ENCODE measurements at places on chromosomes 6 and 20.

- peak; percentile 3 for DNase-seq
Measured at GRCh38 chr20:58174708-58175280, 53.7 kb downstream of the ANKRD60 start.

DNA sequence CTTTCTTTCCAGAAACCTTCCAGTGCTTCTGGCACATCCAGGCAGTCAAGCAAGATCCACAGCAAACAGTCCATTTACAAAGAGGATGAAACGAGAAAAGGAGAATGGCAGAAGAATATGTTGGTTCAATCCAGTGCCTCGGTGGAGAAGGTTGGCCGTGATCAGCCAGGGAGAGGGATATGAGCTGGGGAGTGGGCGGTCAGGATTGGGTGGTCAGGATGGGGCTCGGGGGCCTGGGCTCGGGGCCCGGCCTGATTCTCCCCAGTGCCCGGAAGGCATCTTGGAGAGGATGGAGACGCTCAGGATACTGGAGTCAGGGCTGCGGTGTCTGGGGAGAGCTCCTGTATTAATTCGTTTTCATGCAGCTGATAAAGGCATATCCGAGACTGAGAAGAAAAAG, 61.3 kb downstream of the EFCAB8 start:
- DNase-seq = no peak

- no peak for DNase-seq
Measured at GRCh38 chr20:32366380-32366779, 8.2 kb downstream of the ASXL1 start.

DNA sequence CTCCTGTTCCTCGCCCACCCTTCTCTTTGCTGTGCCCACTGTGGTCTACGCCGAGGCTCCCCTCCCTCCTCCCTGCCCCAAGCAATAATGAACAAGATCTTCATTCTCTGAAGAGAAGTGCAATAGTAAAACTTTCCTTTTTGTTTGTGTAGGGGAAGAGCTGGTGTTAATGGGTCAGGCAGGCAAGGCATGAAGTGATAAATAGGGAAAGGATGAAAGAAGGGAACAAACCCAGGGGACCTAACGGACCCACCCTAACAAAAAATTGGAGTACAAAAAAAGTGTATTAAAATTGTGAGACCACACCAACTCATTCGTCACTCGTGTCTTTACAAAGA, 66.9 kb downstream of the ZBTB2 start:
- no peak for DNase-seq

DNA sequence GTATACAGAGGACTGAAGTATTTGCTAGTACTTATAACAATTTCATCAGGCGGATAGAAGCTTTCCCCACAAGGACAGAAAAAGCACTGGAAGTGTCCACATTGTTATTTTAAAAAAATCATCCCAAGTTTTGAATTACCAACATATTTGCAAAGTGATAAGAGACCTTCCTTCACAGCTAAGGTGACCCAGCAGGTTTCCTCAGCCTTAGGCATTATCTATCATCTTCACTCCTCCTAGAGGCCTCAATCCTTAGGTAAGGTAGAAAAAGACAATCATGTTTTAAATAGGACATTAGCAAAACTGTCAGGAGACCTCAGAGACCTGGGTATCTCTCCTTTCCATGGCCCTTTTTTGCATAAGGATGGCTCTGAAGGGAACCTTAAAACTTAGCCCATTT, 72.5 kb upstream of the CHD6 start:
- DNase-seq = no peak

DNA sequence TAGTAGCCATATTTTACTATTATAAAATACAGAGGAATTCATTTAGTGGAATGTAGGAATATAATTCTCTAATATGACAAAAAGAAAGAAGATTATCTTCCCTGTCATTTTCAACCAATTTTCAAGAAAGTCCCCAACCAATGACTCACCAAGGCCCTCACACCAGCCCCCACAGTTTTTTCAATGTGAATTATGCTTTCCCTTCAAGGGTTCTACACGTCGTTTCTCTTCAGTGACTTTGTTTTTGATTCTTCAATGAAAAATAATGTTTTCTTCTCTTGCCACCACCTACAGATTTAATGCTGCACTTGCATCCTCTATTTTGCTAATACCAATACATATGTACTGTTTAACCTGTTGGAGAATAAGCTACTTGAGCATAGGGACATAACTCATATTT, 841.3 kb downstream of the PHF3 start:
- no peak for DNase-seq

GRCh38 chr6:108771421-108771820, 76.8 kb upstream of the ARMC2 start:
- DNase-seq = peak; percentile 15

- peak; percentile 56 for DNase-seq
Measured at GRCh38 chr6:140718021-140718420, 1343.6 kb upstream of the CITED2 start.

GRCh38 chr20:57579898-57580447, 19.1 kb downstream of the PCK1 start:
- no peak for DNase-seq

DNA sequence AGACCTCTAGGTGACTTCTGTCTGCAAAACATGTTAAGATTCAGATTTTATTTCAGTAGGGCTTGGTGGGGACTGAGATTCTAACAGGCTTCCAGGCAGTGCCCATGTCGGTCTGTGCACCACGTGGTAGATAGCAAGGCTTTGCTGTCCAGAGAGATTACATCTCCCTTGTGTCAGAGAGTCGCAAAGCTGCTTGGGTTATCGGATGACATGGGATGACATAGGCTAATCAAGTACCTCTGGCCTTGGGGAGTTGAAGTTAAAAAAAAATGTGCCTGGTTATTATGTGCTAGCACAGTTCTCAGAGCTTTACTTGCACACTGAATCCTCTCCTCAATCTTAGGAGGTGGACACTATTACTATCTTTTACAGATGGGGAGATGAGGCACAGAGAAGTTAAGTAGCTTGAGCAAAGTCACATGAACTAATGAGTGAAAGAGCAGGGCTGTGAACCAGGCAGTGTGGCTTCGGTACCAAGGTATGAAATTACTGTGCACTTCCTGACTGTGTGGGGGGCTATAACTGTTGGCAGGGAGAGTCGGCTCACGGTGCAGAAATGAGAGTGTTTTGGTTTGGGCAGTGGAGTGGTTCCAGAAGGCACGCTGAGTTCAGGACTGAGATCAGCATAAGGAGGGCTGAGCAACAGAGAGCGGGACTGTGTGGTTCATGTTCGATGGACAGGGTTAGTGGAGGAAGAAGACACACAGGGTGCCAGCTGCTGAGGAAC, 41.1 kb downstream of the FARS2 start:
- DNase-seq = no peak

- no peak for DNase-seq
Measured at GRCh38 chr20:5796331-5797040, 46.3 kb downstream of the SHLD1 start.

GRCh38 chr20:31833931-31834521, 11.4 kb downstream of the FOXS1 start:
- DNase-seq = no peak

- peak; percentile 69 for DNase-seq
Measured at GRCh38 chr6:41689171-41690008, 46.0 kb downstream of the TFEB start.

- DNase-seq = no peak
Measured at GRCh38 chr6:45955597-45955996, 60.1 kb downstream of the CLIC5 start.

GRCh38 chr6:35359744-35360348, 17.5 kb downstream of the PPARD start:
- DNase-seq = peak; percentile 95

GRCh38 chr20:56628015-56628872, 862 bp upstream of the TFAP2C start:
- peak; percentile 16 for DNase-seq

- no peak for DNase-seq
Measured at GRCh38 chr6:168526841-168527281, 85.9 kb downstream of the SMOC2 start.

DNA sequence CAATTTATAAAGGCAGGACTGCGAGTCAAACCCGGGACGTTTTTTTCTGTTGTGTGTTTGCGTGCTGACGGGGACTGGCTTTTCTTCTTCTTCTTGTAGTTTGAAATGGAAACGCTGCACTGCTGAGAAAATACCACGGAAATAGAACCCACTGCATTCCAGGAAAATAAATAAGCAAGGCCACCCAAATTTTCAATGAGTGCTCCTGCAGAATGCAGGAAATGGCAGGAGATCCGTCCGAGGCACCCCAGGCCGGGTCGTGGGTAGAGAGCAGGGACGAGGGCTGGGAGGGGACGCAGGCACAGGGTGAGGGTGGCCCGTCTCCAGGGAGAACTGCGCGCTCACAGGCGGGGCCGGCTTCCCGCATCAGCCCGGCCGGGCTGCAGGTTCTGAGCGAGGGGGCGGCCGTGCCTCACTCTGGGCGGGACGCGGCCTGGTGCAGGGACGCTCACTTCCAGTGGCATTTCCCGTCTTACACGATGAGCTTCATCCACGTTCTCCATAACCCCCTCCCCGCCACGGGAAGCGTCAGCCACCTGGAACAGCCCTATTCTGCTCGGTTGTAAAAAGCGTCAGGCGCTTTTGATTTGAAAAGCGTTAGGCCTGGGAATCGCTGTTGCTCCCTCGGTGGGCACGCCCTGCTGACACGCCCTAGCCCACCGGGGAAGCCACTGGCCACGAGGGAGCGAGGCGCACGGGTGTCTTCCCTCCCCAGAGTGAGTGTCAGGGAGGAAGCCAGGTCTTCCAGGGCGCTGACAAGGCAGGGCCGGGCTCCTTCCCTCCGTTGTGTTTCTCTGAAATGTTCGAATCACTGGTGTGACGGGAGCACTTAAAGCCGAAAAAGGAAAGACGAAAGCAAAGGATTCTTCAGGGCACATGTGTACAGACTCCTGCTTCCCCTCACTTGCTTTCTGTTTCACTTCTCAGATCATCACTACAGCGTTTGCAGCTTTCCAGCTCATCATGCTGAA, 17.9 kb upstream of the EXOC2 start:
- peak; percentile 81 for DNase-seq

DNA sequence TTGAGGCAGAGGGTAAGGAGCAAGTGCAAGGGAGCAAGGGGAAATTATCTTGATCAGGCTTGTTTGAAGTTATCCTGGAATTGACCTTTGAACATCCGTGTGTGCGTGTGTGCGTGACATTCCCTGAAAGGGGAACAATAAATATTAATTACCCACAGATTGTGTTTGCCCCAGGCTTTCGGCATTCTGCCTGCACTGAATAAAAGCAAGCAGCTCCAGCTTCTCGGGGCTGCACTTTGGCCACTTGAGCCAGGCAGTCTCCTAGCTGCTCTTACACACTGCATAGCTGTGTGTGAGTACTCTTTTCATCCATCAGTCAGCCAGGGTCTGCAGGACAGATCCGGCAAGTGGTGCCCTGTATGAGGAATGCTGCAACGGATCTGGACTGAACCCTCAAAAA, 107.7 kb upstream of the BTN3A2 start:
- no peak for DNase-seq

DNA sequence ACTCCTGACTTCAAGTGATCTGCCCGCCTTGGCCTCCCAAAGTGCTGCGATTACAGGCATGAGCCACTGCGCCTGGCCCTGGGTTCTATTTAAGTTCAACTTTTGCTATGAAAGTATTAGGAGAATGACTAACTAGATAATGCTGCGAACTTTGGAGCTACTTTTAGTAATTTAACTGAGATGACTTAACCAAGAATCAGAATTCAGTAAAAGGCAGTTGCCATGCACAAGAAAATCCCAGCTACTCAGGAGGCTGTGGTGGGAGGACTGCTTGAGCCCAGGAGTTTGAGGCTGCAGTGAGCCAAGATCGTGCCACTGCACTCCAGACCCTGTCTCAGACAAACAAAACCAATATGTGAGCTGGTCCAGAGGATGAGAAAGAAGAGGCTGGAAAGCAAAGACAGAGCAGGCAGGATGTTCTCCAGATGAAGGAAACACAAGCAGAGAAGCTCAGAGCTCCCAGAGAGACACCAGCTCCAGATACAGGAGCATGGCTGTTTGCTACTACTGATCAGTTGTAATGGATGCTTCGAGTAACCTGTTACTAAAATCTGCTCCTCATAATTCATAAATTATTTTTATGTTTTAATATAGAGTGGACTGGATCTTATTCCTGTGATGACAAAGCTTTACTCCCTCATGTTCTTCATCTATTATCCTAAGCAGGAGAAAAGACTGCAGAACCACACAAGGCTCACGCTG, 23.9 kb downstream of the ZNF217 start:
- no peak for DNase-seq

All from EH (cell line).